ENCODE measurements at places on chromosomes 12 and 14.

DNA sequence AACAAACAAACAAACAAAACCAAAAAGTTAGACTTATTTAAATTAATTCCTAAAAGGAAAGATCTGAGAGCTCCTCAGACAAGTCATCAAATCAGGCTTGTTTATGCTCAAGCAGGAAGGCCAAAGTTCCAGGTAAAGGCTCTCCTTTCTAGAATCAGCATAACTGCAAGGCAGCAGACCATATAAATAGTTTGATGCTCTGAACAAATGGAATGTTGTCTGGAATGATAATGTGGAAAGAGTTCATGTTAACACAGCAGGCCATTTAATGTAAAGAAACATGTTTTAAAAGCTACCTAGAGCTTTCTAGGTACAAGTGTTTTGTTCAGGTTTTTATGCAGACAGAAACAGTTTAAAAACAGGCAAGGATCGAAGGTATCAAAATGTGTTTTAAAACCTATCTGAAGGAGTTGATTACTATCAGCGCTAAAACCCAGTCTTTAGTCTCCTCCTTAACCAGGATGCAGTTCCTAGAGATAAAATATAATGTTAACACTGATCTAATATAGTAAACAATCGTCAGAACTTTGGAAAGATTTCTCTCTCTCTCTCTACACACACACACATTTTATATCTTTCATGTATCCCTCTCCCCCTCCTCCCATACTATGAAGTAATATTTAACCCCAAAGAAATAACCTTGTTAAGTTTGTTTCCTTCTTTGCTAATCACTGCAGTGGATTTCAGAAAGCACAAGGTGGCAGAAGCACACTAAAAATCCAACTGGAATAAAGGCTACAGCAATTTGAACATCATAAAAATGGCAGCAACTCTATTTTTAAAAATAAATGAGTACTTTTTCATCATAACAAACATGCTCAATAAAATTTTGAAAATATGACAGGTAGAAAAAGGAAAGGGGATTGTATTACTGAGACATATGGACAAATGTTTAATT is 135.5 kb downstream of the PAWR start:
- DNase-seq = no peak

- DNase-seq = no peak
These were observed 81.9 kb downstream of the PELI2 start for GRCh38 chr14:56199982-56200577.

DNA sequence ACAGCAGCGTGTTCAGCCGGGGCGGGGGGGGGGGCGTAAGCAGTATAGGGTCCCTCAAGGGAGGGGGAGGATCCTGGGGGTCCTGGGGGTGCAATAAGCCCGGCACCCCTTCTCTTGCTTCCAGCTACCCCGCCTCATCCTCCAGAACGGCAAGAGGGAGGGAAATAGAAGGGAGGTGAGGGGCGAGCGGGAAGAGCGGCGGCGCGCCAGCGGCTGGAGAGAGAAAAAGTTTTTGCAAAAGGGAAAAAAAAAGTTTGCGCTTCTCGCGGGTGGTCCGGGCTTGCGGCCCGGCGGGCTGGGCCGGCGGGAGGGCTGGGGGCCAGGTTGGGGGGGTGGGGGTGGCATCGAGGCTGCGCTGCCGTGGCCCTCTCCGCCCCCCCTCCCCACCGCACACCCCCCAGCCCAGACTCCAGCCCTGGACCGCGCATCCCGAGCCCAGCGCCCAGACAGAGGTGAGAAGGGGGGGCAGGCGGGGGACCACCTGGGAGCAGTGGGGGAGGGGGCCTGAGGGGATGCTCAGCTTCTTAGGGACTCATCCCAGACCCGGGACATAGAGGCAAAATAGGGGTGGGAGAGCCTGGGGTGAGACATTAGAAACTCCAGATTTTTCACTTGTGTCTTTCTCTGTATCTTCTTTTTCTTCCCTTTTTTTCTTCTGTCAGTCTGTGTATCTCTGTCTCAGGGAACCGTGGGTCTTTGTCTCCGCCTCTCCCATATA is at the start of gene GLI1:
GLI1 (plus strand) TSS at position 36 of the 718 bp plus-strand sequence. CDS start 3,907 bp downstream, outside the sequence.
- no peak for DNase-seq

- DNase-seq = no peak
These were observed 280.5 kb downstream of the DPF3 start for GRCh38 chr14:72613231-72613974.

DNA sequence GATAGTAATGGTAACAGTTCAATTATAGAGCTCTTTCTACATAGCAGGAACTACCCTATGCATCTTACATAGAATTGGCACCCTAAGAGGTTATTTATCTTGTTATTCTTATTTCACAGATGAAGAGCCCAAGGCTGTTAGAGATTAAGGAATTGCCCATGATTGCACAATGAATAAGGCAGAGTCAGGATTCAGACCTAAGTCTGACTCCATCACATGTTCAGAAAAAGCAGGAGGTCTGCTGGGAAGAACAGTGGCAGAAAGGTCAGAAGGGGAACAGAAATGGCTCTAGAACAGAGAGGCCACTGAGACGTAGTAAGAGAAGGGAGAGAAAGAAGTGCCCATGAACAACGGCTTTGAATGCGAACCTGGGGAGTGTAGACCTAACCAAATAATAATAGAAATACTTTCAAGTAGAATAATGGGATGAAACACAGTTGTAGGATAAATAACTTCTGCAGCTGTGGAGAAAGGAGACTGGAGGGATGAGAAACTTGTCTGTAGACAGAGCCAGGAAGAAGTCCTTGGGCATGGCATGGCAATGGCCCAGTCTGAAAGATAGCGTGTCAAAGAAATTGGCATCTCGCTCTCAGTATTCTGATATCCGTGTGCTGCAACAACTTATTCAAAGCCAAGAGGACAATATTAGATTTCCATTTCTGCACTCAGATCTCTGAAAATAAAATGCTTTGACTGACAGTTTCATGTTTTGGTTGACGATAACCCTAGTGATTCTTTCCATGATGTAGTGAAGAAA is 17.6 kb downstream of the MYBPC1 start:
- DNase-seq = no peak

- no peak for DNase-seq
These were observed 200.9 kb downstream of the RAD51B start for GRCh38 chr14:68020493-68020892.

DNA sequence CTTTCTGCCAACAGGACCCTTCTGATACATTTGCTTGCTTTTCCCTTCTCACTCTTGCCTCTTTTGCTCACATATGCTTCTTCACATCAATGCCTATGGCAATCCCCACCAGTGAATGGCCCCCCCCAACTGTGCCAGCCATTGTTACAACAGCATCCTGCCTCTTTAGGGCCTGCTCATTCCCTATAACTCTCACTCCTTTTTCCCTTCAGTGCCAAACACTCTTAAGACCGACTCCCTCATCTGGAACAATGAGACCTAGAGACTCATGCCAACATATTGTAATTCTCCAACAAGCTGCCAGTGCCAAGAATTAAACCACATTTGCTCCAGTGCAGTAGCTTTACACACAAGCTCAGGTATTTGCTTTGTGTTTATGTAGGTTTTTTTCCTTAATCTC is 189.0 kb downstream of the SOX5 start:
- DNase-seq = peak; percentile 70

GRCh38 chr12:93766796-93767523 is 89.8 kb downstream of the CRADD start:
- no peak for DNase-seq

GRCh38 chr12:768434-768833 is 16.1 kb downstream of the WNK1 start:
- DNase-seq = no peak

GRCh38 chr12:68286396-68286795 is 33.0 kb upstream of the IL22 start:
- DNase-seq = no peak

GRCh38 chr14:104660597-104660996 is 28.8 kb upstream of the INF2 start:
- DNase-seq = no peak

DNA sequence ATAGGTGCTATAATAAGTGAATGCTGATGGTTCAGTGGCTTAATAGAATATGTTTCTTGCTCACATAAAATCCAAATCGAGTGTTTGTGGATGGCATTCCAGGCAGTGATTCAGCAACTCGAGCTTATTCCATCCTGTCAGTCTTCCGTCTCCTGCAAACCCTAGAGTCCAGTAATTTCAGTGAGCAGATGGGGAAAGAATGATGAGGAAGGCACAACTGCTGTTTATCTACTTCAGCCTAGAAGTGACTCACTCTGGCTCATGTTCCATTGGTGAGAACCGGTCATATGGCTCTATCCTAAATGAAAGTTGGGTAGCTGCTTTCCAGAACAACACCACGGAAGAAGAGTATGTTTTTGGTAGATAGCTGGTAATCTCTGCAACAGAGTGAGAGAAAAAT is 421.8 kb upstream of the PDE3A start:
- no peak for DNase-seq

GRCh38 chr12:102816816-102817434 is 100.1 kb downstream of the PAH start:
- DNase-seq = no peak

GRCh38 chr12:110001596-110001995 is 2.4 kb downstream of the ANKRD13A start:
- DNase-seq = no peak

GRCh38 chr12:119307747-119308146 is 26.8 kb upstream of the CCDC60 start:
- DNase-seq = no peak

Data from DMS153 (cell line).